SK-N-SH treated with all-trans-retinoic acid at 6 μM for 48 hours (cell line): ENCODE measurements at places on chromosomes 2 and 18.

DNA sequence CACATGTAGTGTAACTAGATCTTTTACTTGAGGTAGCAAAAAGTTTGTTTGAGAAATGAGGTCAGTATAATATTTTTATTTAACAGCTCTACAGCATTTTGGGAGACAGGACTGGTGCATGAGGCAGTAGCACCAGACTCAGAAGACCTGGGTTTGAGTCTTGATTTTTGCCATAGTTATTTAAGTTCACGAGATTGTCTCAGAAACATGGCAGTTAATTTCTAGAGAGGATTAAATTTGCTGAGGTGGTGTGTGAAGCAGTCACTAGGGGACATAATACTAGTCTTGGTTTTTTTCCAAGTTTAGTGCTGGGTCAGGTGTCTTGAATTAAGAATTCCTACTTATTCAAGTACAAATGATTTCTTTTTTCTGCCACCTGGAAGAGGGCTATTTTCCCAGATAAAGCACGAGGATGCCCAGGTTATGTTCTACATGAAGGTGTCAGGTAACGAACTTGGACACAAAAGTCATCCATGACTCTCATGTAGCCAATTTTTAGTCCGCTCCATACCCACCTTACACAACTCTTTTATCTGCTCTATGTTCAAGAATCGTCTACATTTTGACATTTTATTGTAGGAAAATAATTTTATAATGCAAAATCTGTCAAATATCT lies 1.4 kb downstream of the MARCHF7 start:
- no peak for ATAC-seq

DNA sequence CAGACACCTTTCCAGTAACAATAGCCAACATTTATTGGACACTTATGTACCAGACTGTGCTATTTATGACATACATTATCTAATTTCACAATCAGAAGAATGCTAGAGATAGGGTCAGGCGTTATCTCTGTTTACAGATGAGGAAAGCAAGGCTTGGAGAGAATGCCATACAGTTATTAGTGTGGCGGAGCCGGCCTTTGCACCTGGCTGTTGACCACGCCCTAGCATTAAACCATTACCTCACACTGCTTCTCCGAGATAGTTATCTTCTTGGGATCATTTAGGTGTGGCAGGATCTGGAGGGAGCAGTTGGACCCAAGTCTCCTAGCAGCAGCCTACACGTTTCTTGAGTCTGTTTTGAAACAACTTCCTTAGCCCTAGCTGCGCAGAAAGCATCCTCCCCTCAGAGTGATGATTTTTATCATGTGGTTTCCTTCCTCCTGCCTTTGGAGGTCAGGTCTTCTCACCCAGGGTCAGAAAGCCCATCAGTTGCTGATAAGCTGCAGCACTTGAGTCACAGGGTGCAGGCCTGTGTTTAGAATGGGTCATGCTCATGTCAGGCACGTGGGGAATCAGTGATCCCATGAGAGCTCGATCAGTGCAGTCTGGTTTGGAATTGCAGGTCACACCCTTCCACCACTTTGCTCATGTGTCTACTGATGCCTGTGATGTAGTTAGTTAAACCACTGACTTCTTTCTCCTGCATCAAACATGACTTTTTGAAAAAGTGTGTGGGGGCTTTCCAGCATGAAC lies 118.2 kb downstream of the SPTBN1 start:
- no peak for ATAC-seq

DNA sequence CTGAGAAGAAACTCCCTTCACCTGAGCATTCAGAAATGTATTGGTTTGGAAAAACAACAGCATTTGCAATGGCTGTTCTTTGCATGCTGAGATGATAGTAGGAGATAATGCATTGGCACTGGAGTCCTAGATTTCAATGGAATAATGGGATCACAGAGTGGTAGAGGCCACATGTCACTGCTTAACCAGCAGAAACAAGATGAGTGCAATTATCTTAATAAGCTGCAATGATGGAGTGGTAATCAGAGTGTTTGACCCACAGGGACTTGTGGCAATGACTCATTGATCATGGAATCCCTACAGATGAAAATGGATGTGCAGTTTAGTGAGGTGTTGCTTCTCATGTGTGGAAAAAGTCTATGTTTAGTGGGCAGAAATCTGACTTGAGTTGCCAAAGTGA lies 218.8 kb upstream of the ZEB2 start:
- ATAC-seq, result no peak

DNA sequence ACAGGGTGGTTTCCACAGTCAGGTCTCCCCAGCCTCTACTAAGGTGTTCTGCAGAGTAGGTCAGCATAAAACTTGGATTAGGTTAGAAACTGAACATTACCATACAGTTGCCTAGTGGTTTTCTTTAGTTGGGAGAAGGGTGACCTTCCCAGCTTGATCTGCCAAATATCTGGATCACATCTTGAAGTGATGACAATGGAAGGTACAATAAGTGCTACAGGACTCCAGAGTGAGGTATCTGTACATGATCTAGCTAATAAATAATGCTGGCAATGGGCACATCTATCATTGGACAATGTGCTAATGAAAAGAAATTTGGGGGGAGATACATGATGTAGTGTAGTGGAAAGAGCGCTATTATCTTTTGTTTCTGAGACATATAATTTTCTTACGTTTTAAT lies 54.6 kb upstream of the ACVR1 start:
- no peak for ATAC-seq

GRCh38 chr2:44952143-44952805 lies 10.8 kb downstream of the SIX3 start:
- ATAC-seq, result no peak

GRCh38 chr18:41617647-41618046 lies 337.4 kb upstream of the PIK3C3 start:
- no peak for ATAC-seq

DNA sequence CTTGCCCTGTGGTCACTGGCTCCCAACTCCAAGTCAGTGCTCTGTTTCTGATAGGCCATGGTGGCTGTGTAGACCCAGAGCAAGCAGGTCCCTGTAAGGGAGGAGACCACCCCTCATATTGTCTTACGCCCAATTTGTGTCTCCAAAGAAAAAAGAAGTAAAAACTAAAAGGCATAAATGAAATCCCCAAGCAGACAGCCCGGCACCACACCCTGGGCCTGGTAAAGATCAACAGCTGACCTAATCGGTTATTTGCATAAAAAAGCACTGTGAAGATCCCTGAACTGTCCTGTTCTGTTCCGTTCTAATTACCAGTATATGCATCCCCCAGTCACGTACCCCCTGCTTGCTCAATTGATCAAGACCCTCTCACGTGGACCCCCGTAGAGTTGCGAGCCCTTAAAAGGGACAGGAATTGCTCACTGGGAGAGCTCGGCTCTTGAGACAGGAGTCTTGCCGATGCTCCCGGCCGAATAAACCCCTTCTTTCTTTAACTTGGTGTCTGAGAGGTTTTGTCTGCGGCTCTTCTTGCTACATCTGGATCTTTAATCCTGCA lies 364.1 kb upstream of the HS6ST1 start:
- no peak for ATAC-seq

DNA sequence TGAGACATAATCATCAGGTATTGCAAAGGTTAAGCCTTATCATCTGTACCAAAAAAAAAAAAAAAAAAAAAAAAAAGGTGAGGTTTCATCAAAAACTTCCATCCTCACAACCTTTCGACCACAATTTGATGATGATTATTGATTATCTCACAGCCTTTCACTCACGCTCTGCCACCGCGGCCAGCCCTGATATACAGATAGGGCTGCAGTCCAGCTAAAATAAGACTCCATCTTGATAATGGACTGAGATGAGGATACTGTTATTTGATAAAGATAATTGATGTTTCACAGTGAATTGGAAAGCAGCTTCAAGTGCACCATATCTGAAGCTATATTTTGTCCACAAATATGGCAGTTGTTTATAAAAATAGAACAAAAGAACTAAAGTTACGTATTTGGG lies 159.7 kb upstream of the BOD1L2 start:
- no peak for ATAC-seq

DNA sequence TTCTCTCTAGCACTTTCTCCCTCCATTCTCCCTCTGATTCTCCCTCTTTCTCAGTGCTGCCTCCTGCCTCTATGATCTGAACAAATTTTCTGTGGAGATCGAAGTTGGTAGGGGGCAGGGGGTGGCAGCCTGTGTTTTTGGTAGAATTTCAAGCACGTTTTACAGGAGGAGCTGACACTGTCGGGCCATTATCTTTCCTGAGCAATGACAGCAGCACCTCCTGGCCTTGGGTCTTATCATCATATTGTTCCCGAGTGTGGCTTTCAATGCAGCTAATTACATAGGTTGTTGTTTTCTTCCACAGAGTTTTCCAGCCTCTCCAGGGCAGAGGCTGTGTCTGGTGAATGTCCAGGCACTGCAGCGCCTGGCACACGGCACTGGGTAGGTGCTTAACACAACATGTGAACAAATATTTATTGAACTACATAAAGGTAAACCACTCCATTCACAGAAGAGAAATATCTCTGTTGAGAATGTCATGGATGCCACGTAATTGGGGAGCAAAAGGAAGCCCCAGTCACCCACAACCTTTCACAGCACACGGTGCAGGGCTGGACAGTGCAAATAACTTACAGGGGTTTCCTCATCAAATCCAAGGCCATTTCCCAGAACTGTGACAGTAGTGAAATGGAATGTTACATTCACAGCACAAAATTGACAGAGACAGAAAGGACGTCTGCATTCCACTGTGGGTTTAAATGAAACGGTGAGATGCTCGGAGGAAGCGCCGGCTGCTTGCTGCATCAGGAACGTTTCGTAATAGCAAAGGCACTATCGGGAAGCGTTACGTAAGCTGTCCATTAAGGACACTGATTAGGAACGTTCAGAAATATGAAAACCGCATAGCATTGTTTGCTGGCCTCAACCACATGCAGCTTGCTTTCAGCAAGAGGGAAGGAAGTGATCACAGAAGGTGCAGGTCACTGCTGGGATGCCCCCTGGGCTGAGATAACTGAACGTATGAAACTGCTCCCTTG lies 6.5 kb upstream of the KCNG2 start:
- ATAC-seq, result peak; percentile 77

DNA sequence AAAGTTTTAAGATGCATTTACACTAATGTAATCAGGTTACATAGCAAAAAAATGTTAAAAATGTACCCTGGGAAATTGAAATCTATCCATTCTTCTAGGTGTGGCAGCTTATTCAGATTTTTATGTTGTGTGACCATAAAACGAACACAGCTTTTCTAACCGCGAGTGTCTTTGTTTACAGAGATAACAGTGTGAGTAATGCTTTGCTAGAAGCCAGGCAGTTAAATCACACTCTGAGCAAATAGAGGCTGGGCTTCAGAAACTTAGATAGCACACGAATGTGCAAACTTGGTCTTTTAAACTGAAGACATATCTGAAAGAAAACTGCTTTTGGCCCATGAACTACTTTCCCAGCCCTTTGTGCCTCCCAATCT lies 116.1 kb downstream of the SPTBN1 start:
- peak; percentile 71 for ATAC-seq

- ATAC-seq, result no peak
Measured at GRCh38 chr2:88227446-88227845, 57.3 kb downstream of the THNSL2 start.

DNA sequence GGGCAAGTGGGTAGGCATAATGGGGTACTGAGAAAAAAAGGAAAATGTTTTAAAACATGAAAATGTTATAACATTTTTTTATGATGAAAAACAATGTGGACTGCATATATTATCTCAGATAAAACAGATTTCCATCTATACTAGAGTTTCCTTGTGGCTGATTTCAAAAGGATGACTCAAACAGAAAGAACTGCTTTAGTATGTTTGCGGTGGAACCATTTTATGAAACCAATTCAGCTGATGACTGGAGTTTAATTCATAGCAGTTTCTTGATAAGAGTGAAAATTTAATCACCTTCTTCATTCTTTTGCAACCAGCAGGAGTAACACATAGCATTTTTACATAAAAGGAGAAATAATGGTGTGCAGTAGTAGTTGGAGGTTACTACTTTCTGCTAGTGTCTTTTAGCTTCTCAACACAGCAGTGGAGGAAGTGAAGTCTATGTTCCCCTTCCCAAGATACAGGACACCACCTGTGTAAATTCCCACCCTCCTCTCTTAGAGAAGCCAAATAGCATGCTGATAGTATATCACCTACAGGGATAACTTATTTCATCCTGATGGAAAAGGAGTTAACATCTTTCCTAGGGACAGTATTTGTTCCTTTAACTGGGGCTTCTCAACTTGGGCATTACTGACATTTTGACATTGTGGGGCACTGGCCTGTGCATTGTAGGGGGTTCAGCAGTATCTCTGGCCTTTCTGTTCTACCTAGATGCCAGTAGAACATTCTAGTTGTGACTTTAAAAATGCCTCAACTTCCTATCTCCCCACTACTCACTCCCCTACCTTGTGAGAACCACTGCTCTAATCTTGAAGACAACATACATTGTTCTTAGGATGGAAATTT lies 29.9 kb downstream of the PELI1 start:
- peak; percentile 85 for ATAC-seq

GRCh38 chr18:74342416-74343043 lies 26.9 kb downstream of the C18orf63 start:
- ATAC-seq, result peak; percentile 53; the same call in 1 of the 3 replicates

- ATAC-seq, result no peak
Measured at GRCh38 chr2:182814804-182815203, 51.6 kb downstream of the FRZB start.

DNA sequence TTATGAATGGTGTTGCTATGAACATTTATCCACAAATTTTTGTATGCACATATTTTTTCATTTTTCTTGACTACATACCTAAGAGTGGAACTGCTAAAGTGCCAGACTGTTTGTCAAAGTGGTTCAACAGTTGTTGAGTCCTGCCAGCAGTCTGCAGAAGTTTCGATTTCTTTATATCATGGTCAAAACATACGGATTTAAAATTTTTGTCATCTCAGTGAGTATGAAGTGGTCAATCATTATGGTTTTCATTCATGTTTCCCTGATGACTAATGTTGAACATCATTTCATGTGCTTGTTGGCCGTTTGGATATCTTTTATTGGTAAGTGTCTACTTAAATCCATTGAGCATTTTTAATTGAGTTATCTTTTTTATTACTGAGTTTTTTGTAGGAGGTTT lies 39.2 kb downstream of the CCDC138 start:
- ATAC-seq, result no peak

- no peak for ATAC-seq
Measured at GRCh38 chr18:47542551-47542950, 291.1 kb upstream of the SKOR2 start.
